ENCODE measurements at places on chromosomes 7 and 10.

GRCh38 chr7:55026867-55027490 lies 8.2 kb downstream of the EGFR start:
- no peak for DNase-seq

- DNase-seq, result no peak
Measured at GRCh38 chr7:50645186-50645585, 80.0 kb upstream of the DDC start.

DNA sequence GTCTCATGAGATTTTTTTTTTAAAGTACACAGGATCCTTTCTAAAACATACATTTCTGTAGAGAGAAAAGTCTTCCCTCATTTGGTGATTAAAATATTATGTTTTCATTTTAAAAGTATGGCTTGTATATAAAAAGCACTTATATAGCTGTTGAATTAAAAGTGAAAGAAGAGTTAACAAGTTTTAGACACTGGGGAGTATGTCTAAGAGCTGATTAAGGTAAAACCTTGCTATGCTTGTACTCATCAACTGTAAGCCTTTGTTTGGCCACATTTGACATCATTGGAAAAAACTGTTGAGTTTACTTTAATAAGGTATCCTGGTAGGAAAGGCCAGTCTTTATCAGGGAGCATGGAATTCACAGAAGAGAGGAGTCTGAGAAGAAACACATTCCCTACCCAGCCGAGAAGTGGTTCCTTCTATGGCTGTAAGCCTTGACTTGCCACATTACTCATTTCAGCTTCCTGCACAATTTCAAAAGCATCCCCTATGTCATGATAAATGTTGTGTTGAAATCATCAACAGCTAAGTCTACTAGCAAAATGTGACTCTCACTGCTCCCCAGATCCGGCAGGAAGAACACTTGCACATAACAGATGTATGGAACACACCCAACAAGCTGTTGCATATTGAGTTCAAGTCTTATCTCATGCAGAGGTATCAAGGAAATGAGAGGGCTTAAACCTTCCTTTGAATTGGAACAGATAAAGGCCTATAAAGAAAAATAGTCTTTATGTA lies 171.8 kb upstream of the CDK1 start:
- DNase-seq, result no peak

DNA sequence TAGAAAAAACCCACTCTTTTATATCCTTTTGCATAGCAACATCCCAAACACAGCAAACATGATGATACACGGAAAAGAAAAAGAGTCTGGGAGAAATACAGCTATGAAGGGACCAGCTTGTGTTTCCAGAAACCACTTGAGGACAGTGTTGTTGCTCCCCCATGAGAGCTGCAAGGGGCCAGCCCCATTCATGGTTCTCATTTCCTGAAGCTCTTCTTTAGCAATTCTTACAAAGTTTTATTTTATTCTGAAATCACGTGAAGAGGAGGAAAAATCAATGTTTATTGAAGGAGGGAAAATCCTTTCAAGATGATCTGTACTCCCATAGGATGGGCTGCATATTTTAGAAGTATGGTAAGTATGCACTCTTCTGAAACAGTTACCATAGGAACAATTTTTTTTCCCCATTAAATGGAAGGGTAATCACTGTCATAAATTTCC lies 17.5 kb upstream of the PRTFDC1 start:
- DNase-seq, result no peak

DNA sequence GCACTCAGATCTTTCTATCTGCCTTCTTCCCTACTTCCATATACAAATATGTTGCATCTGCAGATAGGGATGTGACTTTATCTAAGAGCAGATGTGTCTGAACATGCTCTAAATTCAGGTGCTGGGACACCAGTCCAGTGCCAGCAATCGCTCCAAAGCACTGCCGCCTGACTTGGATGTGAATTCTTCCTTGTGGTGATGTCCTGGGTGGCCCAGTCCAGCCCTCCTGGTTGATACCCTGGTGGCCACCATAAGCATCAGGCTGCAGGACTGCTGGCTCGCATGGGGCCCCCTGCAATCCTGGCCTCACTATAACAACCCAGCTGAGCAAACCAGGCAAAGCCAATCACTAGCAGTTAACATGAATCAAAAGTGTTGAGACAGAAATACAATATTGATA lies 149.2 kb upstream of the PDE1C start:
- no peak for DNase-seq

GRCh38 chr7:53602817-53603418 lies 567.5 kb downstream of the POM121L12 start:
- no peak for DNase-seq

- no peak for DNase-seq
Measured at GRCh38 chr10:78045856-78046255, 12.2 kb downstream of the RPS24 start.

GRCh38 chr10:21031232-21031795 lies 134.2 kb upstream of the NEBL start:
- no peak for DNase-seq

DNA sequence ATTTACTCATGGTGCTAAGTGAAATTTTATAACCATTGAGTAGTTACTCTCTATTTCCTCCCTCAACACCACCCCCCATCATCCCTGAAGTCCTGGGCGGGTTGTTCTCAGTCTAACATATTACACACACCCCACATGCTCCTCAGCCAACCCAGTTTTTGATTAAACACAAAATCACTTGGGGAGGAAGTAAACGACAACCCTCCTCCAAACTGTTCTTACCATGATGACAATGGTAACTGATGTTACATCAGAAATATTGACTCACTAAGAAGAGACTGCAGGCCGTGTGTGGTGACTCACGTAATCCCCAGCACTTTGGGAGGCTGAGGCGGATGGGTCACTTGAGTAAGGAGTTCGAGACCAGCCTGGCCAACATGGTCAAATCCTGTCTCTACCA lies 44.2 kb downstream of the RAB11FIP2 start:
- no peak for DNase-seq

GRCh38 chr7:43586251-43586900 lies 3.5 kb downstream of the STK17A start:
- DNase-seq, result no peak

- no peak for DNase-seq
Measured at GRCh38 chr7:69199661-69200060, 398.6 kb upstream of the AUTS2 start.

DNA sequence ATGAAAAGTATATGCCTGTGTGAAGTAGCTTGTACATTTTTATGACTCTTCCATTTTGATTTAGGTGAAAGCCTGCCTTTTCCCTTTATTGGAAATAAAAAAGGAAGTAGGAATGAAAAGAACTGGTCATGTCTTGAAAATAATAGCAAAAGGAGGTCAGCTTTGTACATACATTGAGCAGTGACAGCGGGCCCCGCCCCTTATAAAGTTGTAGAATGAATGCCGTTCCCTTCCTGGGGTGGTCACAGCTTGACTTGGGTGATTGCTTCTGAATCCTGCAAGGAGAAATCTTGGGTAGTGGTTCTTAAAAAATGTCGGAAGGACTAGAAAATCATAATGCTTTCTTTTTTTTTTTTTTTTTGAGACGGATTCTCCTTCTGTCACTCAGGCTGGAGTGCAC lies 31.7 kb downstream of the CAMK1D start:
- DNase-seq, result no peak

DNA sequence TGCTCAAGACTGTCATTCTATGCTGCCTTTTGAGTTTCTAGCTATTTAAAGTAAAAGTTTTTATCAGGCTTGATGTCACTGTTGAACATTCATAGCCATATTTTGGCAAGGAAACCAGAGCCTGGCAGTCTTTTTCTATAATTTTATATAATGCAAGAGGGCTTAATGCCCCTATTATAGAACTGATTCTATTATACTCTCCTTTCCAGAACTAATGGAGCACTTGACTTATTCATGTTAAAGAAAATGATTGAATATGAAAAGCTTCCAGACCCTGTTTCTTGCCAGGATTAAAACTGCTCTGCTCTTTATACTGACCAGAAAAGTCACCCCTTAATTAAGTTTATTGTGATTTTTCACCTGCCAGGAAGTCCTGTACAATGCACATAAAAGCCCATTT lies 337.6 kb upstream of the CHRM2 start:
- no peak for DNase-seq
